ENCODE measurements at places on chromosomes 5 and 9.

DNA sequence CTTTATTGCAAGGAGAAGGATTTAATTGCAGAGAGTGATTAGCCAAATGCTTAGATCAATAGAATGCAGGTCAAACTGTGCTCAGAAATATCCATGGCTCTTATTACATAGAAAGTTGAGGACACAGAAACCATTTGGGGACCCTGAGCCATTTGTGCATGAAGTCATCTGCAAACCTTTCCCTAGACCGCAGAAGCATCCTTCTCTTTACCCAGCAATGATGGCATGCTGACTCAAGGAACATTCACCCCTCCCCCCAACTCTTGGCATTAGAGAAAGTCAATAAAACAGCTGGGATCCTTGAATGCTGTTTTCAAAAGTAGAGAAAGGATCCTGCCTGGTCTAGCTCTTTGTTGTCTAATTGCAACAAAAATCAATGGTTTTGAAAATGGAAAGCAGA, 73.5 kb downstream of the PPP2R2B start:
- DNase-seq, result no peak

DNA sequence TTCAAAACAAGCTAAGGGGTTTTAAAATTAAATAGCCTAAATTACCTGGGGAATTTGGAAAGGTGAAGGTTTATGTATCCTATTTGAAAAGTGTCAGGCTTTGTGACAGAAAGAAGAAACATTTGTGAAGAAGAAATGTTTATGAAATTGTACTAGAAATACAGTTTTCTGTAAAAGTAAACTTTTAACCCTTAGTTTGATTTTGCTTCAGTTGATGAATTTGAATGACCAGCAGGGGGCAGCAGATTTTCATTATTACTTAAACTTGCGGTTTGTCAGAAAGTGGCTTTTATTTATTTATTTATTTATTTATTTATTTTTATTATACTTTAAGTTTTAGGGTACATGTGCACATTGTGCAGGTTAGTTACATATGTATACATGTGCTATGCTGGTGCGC, 58.1 kb downstream of the NNT start:
- DNase-seq, result peak; percentile 23

DNA sequence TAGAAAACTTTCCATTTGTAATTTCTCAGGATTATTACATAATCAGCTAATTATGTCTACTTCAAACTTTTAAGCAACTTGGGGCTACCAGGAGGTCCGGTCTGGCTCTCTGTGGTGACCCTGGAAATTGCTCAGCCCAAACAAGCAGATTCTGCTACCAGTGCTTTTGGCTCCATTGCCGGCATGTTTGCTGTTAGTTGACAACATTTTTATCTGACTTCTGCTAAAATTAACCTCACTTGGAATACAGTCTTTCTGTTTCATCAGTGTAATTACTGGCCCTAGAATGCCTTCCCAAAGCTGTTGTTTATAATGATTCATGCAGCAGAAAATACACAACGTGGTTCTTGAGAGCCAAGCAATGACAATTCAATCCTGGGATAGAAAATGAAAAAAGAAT, 38.5 kb upstream of the FAM81B start:
- DNase-seq, result no peak

DNA sequence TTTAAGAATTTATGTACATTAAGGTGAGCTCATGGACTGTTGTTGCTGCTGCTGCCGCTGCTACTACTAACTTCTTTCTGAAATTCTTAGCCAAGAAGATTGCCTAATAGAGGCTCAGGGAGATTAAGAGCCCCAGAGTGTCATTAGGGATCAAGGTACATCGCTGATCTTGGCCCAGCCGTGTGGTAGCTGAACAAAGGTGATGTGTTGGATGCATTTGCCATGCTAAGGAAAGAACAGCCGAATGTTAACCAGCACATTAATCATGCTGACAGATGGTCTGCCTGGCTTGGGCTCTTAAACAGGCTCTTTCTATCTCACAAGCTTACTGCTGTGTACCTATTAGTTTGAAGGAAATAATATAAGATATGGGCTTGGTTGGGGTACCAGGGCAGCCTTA, 137.1 kb downstream of the KCTD16 start:
- no peak for DNase-seq

DNA sequence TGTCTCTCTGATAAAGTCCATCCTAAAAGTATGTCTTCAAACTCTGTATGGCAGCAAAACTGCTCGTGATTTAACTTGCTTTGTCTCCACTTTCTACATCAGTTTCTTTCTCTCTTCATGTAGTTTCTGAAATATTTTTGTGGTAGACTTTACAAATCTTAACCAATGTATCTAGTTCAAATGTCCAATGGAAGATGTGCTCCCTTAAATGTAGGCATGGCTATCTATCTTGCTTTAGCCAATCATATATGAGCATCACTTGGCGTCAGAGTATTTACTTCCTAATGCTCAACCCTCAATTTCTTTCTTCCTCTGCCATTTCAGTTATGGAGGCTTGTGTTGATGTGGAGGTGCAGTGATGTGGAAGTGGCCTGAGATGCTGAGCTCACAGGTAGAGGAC, 206.1 kb upstream of the ZNF608 start:
- DNase-seq, result no peak

DNA sequence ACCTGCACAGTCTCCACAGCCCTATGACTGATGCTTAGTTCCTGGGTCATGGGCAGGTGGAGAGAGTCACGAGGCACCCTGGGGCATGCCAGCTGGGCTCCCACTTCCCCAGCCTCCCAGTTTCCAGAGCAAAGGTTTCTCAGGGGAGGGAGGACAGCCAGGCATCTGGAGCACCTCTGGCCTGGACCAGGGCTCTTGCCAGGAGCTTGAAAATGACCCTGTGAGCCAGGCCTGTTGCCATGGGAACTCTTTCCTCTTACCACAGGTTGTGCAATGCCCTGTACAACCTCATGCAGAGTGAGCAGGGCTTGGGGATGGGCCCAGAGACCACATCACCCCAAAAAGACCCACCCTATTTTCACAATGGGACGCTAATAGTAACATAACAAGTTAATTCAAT, 113.1 kb downstream of the PSD2 start:
- no peak for DNase-seq

GRCh38 chr9:4883326-4883873, 90.7 kb downstream of the RCL1 start:
- no peak for DNase-seq

Data from CD4-positive, alpha-beta T cell treated with Interleukin-21 for 1 hour (primary cell).